Kidney tubule cell (primary cell): ENCODE measurements at places on chromosomes 13 and 19.

GRCh38 chr19:17616961-17617806 lies 61.7 kb downstream of the COLGALT1 start:
- peak; percentile 66 for DNase-seq

DNA sequence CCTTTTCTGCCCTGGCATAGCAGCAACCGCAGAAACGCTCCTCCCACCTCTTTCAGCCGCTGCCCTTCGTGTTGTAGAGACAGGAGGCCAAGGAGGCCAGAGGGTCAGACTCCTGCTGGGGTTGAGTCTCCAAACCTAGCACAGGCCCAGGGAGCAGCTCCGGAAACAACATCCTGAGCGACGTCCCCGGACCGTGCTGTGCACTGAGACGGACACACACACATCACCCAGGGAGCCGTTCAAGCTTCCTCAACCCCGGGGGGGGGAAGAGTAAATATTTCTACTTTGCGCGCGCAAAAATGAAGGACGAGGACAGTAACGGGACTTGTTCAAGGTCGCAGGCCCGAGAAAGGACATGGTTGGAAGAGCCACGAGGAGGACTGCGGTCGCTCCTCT lies 657 bp downstream of the ZNF550 start:
- peak; percentile 53 for DNase-seq

DNA sequence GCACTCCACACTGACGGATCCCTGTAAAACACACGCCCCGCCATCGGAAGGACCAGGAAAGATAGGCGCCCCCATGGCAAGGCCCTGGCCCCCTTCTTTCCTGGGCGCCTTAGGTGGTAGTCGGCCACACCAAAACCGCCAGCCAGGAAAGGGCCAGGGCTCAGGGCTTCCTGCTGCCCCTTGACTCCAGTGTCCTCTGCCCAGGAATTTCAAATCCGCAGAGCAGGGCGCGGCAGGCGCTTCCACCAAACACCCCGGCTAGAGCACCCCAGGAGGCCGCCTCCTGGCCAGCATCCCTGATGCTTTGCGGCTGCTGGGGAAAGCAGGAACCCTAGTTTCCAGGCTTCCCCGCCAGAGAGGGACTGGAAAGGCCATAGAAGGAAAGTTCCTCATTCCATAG lies 57.5 kb downstream of the ZNF726 start:
- no peak for DNase-seq

- DNase-seq, result peak; percentile 51
Observed at GRCh38 chr13:98557937-98558792, 18.7 kb downstream of the STK24 start.

- peak; percentile 29 for DNase-seq
Observed at GRCh38 chr13:79307866-79308298, 98.2 kb downstream of the RBM26 start.

DNA sequence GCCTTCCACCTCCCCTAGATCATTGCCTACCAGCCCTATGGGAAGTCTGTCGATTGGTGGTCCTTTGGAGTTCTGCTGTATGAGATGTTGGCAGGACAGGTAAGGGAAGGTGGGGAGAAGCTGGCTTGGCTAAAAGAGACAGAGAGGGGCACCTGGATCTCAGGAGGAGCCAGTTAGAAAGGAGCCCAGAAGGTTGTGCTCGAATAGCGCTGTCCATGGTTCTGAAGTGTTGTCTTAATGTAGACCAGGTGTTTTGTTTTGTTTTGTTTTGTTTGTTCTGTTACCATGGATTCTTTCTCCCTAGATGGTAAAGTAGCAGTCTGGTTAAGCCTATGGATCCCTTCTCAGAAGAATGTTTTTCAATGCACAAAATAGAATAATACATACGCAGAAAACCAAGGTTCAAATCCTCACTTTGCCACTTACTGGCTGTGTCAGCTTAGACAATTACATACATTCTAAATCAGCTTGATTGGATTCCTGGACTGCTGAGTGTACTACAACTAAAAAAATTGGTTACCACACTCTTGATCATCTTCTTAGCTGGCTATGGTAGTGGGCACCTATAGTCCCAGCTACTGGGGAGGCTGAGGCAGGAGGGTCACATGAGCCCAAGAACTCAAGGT lies 5.9 kb upstream of the CACNG7 start:
- peak; percentile 33 for DNase-seq
